ENCODE measurements at places on chromosomes 7 and 10.

DNA sequence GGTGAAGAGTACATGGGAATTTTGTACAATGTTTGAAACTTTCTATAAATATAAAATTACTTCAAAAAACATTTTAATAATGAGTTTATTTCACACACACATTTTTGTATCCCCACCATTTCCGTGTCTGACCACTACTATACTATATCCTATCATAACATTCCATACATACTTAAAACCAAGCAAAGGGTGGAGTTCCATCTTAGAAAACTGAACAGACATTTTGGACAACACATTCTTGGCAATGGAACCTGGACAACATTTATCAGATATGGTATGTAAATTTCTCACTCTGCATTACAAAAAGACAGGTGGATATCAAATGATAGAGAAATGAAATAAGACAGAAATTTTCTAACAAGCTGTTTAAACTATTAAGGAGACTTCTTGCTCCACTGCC lies 168.9 kb downstream of the TWIST1 start:
- DNase-seq = no peak

DNA sequence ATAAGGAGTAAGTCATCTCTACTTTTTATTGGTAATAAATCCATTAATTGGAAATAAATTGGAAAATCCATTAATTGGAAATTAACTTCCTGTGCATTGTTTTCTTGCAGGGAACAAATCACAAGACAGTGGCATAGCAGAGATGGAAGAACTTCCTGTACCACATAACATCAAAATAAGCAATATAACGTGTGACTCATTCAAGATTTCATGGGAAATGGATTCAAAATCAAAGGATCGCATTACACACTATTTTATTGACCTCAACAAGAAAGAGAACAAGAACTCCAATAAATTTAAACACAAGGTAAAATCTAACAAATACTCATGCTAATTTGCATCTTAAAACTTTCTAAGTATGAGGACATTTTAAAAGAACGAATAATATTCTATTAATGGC lies 57.8 kb downstream of the PHYHIPL start:
- no peak for DNase-seq

DNA sequence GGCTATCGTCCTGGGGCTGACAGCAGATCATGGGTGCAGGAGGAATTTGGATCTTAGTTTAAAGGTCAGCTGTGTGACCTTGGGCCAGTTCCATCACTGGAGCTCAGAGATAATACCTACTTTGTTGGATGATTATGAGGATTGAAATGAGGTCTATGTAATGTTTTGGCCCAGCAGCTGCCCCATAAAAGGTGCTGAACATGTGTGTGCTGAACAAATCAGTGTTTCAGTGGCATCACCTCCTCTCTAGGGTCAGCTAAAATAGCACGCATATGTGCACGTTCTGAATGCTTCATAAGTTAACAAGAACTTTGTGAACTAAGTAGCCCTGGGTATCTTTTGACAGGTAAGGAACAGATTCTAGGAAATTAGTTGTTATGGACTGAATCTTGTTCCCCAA lies 84.8 kb upstream of the LRRC18 start:
- no peak for DNase-seq

GRCh38 chr7:137342828-137343261 lies 688 bp downstream of the PTN start:
- no peak for DNase-seq

GRCh38 chr7:137886281-137886680 lies 39.5 kb upstream of the DGKI start:
- DNase-seq = no peak

DNA sequence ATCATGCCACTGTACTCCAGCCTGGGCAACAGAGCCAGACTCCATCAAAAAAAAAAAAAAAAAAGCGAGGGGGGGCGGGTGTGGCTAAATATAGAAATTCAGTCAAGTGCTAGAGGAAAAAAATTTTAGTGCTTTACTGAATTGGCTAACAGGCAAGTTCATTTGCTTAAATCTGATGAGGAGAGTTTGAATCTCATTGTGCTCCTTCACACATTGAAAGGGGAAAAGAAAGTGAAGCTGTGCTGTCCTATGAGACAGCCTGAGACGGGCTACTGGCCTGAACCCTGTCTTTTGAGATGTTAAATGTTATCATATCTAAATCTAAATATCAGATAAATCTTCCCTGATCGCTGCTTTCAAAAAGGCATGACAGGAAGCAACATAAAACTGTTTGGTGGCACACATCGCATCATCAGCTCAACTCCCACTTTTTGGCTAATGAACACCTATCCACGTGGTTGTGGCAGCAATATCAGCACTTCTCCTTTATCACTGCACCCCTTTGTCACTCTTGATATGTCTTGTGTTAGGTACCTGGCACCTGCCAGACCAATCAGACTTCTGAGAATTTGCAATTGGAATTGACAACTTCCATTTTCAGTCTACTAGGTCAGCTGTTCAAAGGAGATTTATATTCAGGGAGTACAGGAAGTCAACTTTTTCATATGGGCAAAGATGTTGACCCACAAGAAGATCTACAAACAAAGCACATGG lies 14.0 kb upstream of the IFIT1B start:
- DNase-seq = no peak

GRCh38 chr7:34747176-34747781 lies 89.3 kb downstream of the NPSR1 start:
- no peak for DNase-seq

DNA sequence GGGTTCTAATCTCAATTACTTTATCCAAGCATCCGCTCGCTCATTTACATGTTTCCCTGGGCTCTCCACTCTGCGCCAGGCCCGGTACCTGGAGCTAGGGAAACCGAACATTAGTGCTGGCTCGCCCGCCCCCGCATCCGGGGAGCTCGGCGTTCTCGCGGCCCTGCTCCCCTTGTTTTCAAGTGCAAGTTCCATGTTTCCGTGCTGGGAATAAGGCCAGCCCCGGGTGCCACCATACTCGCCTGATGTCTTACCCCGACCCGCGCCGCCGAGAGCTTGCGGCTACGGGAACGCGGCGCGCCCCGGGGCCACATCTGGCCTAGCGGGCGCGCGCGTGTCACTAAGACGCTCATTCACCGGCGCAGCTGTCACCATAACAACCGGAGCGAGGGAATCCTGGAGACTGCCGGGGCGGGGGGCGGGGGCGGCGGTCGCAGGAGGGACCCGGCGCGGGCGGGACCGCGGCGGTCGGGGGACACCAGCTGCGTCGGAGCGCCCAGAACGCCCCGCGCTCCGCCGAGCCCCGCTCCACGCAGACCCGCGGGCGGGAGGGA lies at the start of gene NEURL1:
Gene NEURL1 (plus strand): TSS at position 344 of the 554 bp plus-strand sequence. CDS start 683 bp downstream, outside the sequence.
- DNase-seq = no peak

DNA sequence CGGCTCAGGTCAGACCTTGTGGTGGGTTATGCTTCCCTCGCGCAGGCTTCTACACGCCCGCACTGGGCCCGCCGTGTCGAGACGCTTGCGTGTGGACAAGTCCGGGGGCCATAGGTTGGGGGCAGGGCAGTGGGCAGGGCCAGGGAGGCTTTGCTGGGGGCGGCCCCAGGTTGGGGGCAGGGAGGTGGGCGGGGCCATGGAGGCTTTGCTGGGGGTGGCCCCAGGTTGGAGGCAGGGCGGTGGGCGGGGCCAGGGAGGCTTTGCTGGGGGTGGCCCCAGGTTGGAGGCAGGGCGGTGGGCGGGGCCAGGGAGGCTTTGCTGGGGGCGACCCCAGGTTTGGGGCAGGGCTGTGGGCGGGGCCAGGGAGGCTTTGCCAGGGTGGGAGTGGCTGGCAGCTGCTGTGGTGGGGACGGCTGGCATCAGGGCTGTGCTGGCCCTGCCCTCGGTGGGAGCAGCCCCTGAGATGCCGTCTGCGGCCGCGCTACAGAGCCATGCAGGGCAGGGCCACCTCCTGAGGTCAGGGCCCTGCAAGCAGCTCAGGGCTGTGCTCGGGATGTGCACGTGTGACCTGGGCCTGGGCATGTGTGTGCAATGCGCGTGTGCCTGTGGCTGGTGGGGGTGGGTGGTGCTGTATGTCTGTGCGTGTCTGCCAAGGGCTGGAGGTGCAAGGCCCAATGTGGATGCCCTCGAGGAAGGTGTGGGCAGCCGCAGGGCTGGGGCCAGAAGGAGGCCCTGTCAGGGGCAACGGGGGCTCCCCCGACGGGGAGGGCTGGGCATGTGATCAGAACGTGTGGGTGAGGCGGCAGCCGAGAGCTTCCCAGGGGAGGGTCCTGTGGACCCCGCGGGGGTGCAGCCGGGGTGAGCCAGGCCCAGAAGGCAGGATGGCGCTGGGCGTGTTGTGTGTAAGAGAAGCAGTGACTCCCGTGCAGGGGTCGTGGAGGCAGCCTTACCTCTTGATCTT lies 72.5 kb upstream of the NKX6-2 start:
- no peak for DNase-seq

DNA sequence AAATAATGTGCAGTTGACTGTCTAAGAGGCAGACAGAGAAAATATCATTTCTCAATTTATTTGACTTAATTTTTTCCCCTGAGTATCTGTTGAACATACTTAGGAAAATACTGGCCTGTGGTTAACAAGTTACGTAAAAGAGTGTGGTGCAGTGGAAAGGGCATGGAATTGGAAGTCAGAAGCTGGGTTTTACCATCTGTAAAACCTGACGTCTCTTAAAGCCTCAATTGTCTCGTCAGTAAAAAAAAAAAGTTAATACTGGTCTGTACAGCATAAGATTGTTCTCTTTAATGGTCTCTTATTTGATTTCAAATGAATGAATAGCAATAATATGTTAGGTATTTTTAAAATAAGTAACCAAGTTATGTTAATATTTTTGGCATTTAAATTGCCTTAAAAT lies 67.8 kb downstream of the PHTF2 start:
- DNase-seq = no peak

- no peak for DNase-seq
Observed at GRCh38 chr7:19210893-19211413, 65.7 kb upstream of the FERD3L start.

DNA sequence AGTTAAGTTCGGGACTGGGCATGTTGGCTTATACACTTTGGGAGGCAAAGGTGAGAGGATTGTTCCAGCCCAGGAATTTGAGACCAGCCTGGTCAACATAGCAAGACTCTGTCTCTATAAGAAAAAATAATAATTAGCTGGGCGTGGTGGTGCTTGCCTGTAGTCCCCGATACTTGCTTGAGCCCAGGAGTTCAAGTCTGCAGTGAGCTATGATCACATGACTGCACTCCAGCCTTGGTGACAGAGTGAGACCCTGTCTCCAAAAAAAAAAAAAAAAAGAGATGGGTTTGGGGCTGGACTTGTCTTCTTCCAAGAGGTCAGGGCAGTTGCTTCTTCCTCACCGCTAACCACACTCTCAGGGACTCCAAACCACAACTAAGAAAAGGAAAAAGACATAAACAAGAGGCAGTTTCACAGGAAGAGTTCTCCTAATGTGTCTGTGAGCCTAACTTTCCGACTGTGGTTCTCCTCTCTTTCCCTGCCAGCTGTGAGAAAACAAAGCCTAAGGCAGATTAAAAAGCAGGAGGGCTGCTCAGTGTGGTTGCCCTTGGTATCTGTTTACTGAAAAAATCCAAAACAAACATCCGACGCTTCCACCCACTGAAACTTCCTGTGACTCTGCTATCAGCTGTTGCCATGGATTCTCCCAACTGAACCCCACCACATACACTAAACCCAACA lies 2.4 kb upstream of the SERPINE1 start:
- no peak for DNase-seq

DNA sequence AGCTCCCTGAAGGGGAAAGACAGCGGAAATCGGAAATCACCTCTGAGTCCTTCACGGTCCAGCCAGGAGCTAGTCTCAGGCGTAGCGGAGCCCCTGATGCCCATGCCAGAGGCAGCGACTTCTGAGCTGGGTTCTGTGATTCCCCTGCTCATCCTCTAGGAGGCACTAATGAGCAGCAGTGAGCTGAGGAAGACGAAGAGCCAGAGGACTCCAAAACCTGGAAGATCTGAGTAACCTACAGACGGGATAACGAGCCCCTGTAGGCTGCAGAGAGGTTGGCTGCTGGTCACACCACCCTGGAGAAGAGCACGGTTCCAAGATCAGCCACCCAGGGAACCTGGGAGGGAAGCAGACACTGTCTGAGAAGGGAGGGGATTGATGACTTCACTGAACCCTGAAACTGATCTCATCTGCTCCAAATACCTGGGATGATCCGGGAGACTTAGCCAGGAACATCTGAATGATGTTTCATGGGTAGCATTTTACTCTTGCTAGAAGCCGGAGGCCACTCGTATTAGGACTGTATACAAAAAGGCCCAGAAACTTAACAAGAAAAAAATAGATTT lies 304.1 kb downstream of the PAXIP1 start:
- DNase-seq = no peak

GRCh38 chr10:30583778-30584415 lies 45.7 kb downstream of the LYZL2 start:
- no peak for DNase-seq

DNA sequence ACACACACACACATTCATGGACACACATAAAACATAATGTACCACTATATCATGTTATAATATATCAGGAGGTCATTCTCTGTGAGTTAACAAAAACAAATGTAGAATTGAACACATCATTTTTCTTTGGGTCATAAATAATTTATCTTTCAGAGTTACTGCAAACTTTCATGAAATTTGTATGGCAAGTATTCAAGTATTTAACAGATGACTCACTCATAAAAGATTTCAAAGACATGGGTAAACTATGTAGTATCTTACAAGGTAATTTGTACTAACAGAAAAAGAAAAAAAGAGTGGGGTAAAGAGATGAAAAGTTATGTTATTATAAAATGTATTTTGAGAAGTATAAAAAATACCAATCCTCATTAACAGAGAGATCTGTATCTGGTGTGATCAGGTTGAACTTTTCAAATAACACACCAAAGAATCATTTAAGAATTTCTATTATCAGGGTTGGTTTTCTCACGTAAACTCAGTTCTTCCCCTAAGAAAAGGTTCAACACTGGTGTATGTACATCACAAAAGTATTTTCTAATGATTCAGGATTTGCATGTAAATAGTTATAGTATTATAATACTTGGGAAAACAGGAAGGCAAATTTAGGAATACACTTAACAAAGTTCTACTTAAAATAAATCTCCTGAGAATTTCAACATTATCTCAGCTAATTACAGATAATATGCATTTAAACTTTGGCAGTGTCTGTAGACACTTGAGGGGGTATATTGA lies 933.1 kb upstream of the LRRN3 start:
- DNase-seq = no peak

- no peak for DNase-seq
Observed at GRCh38 chr7:71239586-71240268, 107.8 kb downstream of the GALNT17 start.

DNA sequence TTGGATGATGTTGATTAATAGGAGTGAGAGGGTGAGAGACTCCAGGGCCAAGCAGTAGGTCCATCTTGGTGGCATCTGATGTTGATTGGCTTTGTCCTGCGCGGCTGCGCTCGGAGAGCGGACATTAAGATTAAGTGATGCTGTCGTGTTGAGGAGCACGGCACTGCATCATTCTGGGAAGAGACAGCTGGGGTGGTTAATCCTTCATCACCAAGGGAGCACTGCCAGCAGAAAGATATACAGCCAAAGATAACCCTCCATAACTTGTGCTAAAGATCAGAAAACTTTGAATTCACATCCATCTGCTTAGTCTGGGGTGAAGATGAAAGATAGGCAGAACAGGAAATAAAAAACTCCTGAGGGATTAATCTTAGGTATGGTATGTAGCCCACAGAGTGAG lies 208.3 kb downstream of the LRMDA start:
- DNase-seq = no peak

GRCh38 chr7:1124816-1125602 lies 35.0 kb downstream of the ZFAND2A start:
- no peak for DNase-seq

GRCh38 chr10:129042776-129043595 lies 424.1 kb upstream of the MGMT start:
- DNase-seq = no peak

GRCh38 chr7:150838965-150839650 lies 13.2 kb upstream of the AOC1 start:
- DNase-seq = no peak
